ENCODE measurements at places on chromosomes 13 and 19.

DNA sequence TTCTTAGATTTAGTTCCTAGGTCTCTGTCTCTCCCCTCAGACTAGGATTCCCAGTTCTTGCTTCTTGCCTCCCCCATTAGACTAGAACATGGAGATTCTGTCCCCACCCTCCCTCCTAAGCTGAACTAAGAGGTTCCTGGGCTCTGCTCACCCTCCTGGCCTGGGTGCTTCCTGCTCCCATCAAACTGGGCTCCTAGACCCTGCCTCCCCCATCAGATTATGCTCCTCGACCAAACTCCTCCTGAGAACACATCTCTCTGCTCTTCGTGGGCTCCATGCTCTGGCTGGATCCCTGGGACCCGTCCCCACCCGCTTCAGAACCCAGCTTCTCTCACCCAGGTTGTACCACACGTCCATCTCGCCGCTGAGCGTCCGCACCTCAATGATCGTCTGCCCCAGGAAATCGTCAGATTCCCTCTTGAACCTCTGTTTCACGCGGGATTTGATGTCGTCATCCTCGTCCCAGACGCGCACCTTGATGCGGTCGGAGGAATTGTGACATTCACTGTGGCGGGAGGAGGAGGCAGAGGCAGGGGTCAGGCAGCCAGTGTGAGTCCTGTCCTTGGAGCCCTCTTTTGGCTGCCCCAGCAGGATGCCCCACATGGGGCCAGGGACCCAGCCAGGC is 42.7 kb downstream of the UNC13A start:
- DNase-seq: no peak

DNA sequence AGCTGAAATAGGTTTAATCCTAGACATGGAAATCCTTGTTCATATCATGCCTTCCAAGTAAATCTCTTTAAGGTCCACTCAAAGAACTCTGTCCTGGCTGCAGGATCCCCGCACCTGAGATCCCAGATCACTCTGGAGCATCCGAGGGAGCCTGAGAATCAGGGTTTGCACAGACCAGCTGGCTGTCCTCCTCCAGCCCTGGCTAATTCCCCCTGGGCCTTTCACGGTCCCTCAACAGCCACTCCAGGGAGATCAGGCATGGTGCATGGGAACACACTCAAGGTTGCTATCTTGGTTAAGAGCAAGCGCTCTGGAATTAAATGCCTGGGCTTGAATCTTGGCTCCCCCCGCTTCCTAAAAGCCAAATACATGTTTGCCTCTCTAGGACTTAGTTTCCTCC is 130.8 kb downstream of the IRS2 start:
- DNase-seq: no peak

GRCh38 chr19:6825076-6825774 is 52.7 kb downstream of the VAV1 start:
- no peak for DNase-seq

GRCh38 chr13:97221046-97221445 is 1.1 kb upstream of the MBNL2 start:
- DNase-seq: no peak

DNA sequence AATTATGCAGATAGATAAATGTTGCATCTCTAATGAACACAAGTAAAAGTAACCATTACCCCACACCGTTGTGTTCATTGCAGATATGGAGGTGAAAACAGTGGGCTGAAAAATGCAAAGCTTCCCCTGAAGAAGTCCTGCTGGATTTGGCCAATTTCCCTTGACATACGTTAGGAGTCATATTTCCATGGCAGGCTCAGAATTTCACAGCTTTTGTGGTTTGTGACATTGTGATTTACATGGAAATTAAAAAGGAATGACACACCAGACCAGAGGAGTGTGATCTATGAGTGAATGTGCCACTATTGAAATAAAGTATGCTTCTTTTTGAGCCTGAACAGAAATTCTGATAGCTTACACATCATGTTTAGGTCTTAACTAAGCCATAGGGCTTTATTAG is 221.1 kb upstream of the TMTC4 start:
- no peak for DNase-seq

DNA sequence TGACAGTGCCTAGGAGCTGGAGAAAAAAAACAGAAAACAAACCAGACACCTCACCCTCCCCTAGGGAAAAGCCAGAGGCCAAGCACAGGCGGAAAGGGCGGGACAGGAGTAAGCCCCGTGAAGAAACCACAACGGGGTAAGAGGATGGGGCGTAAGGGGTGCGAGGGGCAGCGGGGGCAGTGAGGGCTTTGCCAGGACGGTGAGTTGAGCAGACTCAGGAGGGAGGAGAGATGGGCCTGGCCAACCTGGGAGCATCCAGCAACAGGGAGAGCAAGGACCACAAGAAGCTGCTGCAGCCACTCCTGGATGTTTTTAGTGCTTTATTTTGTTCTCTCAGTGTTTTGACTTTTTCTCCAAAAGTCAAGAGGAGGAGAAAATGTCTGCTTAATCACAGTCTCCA is 114.1 kb upstream of the SOX1 start:
- DNase-seq: no peak

- DNase-seq: no peak
Observed at GRCh38 chr19:31334101-31334848, 15.0 kb downstream of the TSHZ3 start.

DNA sequence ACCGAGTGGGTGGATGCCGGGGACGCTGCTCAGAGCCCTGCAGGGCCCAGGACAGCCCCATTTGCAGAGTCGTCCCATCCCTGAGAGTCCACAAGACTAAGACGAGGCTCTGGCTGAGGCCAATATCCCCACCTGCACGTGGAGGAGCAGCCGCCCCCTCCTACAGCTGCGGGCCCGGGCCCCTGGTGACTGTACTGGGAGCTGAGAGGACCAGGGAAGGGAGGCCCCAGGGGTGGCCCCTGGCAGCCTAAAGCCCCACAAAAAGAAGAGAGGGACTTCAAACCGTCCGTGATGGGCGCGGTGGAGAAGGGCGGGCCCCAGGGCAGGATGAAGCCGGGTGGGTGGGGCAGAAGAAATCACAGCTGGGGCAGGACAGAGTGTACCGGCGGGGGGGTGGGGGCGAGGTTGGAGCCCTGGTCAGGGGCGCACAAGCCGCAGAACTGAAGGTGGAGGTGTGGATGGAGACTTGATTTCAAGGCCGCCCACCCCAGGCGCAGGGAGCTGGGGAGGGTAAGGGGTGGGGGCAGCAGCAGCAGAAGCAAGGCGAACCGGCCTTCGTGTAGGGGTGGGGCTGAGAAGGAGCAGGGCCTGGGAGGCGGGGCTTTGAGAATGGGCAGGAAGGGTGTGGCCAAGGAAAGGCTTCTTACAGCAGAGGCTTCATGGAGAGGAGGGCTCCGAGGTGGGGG is 12.9 kb downstream of the CFD start:
- no peak for DNase-seq
